D721Med (cell line): ENCODE measurements at places on chromosomes 1 and 21.
A peak's percentile ranks its signal among the peaks of the same experiment; 100 is the strongest.

DNA sequence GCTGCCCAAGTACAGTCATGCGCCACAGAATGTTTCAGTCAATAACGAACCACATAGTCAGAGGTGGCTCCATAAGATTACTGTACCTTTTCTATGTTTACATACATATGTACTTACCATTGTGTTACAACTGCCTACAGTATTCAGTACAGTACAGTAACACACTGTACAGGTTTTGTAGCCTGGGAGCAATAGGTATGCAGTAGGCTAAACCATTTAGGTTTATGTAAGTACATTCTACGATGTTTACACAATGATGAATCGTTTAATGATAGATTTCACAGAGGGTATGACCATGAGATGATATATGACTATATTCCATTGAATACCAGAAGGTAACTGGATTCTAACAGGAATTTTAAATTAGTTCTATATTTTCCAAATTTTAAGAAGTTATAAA is 10.5 kb downstream of the YY1AP1 start:
- no peak for DNase-seq

DNA sequence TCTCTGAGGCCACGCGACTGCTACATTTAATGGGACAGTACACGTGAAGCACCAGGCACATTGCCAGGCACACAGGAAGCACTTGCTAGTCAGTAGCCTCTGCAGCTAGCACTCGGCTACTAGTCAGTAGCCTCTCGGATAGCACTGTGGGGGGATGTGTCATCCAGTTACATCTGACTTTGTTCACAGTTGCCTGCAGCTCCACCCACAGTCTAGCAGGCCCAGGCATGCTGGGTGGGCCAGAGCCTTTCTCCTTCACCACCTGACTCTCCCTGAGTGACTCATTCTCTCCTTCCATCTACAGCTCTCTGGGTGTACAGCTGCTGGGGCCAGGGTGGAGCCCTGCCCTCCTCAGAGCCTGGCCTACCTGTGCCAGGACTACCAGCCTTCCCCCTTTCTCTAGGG is 51.5 kb downstream of the PTPRF start:
- DNase-seq: no peak

DNA sequence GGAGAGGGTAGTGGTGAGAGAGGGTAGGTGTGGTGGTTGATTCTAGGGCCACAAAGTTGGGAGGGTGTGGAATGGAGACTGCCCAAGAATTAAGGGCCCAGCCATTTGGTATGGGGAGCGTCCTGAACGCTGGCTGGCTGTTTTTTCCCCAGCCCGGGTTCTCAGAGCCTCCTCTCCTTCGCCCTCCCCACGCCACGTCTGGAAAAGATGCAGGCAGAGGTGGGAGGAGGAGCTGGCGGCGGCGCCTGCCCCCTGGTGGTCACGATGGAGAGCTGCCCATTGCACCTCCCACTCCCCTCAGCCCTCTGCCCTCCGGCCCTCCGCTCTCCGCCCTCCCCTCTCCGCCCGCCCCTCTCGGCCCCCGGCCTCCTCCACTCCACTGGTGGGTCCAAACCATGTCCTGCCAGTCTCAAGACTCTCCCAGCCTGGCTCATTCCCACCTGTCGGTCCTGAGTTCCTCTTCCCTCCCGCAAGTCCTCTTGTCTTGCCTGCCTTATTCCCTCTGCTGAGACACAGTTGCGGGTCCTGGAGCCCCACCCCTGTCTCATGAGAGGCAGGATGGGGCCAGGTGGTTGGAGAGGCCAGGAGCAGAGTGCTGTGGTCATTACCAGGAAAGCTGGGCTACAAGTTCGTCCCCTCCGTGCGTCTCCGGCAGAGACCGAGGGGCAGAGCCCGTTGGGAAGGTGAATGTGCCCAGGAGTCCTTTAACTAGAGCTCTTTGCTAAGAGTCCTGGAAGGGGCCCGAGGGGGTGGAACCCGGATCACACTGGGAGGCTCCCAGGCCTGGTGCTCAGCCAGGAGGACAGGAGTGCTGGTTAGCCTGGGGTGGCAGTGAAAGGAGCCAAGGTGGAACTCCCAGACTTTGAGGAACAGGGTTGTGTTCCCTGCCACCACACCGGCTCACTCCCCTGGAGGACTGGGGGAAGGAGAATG is 22.6 kb downstream of the ETNK2 start:
- peak; percentile 99 for DNase-seq

GRCh38 chr1:171140401-171140800 is 44.7 kb upstream of the FMO2 start:
- DNase-seq: no peak

DNA sequence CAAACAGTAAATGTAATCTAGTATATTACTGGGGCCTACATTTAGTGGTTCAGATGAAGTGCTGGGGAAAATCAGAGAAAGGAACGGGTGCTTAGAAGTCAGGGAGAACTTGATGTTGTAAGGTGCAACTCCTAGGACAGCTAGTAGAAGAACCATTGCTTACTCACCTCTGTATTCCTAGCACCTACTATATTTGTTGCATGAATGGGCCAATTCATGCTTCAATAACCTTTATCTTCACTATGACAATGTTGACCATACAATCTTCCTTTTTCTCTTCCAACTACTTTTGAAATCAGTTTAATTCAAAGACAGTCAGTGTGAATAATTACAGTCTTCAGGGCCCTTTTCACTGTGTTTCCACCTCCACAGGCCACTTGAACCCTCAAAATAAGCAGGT is 125.0 kb upstream of the DMRTA2 start:
- DNase-seq: no peak

DNA sequence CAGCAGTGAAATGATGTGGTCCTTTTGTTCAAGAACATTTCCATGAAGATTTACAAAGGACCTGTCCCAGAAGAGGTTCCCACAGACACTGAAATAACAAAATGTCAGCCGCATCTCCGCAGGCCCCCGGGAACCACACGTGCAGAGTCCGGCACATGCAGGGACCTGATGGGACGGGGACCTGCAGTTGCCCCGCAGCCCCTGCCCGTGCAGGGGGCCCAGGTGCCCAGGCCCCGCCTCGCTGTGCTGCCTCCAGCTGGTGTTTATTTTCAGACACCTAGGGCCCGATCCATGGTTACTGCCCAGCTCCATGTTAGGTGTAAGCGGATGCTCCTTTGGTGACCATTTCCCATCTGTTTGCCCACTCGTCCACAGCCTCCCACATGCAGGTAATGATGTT is 149.3 kb upstream of the ARHGEF16 start:
- no peak for DNase-seq

- no peak for DNase-seq
Observed at GRCh38 chr1:182189535-182190066, 128.1 kb upstream of the ZNF648 start.
